ENCODE measurements at places on chromosomes 1 and 21. TPM values are rescaled to one million over a fixed set of nuclear protein-coding genes. Genes with fewer than 3 reads are reported as not detected.
A peak's percentile ranks its signal among the peaks of the same experiment; 100 is the strongest.

DNA sequence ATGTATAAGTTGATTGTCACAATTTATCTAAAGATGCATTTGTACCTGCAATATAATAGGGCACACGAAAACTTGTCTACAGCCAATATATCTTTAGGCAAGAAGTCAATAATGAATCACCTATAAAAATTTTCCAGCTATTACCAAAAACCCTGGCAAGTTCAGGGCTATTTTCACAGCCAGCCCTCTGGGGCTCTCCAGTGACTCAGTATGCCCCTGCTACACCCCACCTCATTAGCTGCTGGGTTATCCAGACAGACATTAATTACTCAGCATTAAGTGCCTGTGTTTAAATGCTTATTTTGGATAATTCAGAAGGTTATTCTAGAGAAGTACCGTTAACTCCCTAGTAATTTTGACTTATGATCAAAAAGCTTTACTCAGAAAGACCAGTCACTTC, 220.2 kb downstream of the TBX15 start:
- no peak for ATAC-seq

DNA sequence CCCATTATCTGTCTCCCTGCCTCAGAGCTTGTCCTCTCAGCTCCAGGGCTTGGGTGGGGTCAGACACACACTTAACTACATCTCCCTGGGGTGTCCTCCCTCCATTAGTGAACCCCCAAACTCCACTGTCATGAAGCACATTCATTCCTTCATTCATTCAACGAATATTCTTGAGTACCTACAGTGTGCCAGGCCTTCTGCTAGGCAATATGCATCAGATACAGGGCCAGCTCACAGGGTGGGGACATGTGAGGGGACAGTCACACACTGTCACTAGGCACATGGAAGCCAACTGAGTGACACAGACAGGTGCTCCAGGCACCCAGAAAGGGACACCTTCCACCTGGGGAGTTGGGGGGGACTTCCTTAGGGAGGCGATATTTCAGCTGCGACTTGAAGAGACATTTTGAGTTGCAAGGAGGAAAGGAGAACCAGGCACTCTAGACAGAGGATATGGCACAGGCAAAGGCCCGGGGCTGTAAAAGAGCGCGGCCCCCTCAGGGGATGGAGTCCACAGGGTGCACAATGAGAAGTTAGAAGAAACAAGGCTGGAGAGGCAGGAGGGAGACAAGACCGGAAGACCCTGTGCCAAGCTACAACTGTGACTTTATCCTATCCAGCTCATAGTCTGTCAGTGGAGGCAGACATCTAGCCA, 8.7 kb upstream of the S100A8 start:
- ATAC-seq: no peak

DNA sequence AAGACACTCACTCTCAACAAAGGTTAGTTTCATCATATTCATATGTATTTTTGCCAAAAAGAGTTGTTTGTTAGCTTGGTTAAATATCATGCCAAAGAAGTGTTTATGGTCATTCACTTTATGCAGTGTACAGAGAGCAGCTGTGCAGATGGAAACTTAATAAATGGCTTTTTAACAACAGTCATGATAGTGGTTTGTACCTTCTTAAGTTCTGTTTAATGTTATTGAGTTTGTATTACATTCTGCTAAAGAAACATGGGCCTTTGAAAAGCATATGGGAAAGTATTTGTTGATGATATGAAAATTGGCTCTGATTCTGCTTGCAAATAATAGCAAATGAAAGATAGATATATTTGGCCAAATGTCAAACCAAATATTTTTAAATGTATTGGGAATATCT, 607.3 kb downstream of the NCAM2 start:
- no peak for ATAC-seq

CYP4B1 gene
- 42.5 TPM for total RNA-seq

LCE3E gene
- not detected for total RNA-seq

- ATAC-seq: no peak
Observed at GRCh38 chr1:56017336-56017735, 562.0 kb downstream of the PLPP3 start.

GRCh38 chr21:17679002-17679600, 66.4 kb upstream of the BTG3 start:
- ATAC-seq: peak; percentile 68

CHIA gene
- not detected for total RNA-seq

ASTN1 gene
- total RNA-seq: 2.9 TPM

DNA sequence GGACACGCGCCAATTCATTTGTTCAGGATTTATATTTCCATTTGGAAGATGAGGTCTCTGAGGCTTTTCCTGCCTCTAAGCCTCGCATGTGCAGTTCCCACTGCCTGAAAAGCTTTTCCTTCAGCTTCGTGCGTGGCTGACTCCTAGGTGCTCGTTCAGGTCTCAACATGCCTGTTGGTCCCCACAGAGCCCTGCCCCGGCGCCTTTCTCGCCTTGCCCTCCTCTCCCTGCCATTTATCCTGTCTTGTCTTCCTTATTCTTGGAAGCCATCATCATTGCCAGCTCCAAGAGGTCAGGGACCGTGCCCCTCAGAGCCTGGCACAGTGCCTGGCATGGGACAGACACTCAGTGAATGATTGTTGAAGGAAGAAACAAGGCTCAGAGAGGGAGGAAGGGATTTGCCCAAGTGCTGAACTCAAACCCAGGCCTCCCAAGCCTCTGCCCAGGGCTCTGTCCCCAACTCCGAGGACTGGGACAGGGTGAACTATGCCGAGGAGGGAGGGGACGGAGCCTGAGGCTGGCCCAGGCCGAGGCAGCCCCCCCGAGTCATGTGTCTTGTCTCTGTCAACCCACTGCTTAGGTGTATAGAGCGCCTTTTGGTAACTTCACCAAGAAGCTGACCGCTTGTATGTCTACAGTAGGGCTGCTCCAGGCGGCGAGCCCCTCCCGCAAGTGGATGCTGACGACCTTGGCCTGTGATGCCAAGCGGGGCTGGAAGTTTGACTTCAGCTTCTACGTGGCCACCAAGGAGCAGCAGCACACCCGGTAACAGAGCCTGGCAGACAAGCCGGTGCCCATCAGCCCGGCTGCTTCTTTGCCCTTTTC, 47.3 kb downstream of the DISP3 start:
- ATAC-seq: no peak

GRCh38 chr1:160078512-160079195, 2.7 kb upstream of the KCNJ9 start:
- ATAC-seq: no peak

GRCh38 chr1:32247452-32247851, 430 bp downstream of the FAM167B start:
- peak; percentile 4 for ATAC-seq

- ATAC-seq: no peak
Observed at GRCh38 chr1:11391886-11392285, 87.1 kb upstream of the DISP3 start.

GRCh38 chr1:15627343-15627988, 10.2 kb downstream of the DDI2 start:
- no peak for ATAC-seq

DNA sequence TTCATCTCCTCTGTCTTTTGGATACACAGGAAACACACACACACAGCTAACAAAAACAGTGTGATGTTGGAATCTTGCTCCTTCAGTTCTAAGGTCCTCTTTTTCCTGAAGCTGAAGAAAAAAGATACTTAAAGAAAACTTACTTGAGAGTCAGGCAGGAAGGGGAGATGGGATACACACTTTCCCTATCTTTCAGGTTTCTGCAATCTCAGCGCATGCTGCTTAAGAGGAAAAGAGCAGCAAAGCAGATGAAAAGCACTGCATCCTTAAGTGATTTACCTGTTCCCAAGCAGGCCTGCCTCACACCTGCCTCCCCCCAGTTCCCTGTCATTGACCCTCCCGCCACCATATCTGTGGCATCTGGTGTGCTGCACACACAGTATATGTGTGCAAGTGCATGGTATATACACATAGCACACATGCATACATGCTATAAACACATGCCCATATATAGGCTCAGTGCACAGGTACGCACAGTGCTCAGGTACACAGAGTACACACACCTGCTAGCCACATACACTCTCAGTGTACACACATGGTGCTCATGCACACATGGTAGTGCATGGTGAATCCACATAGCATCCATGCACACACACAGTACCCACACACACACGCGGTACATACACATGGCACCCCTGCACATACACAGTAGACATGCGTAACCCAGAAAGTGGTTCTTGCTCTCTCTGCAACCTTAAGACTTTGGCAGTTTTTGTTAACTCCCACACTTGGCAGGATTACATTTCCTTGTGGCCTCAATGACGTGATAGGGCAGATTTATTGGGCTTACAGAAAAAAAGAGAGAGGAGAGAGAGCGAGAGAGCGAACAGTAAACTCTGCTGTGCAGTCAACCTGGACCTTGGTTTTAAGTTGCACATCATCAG, 166.9 kb downstream of the TOMM20 start:
- ATAC-seq: no peak

DNA sequence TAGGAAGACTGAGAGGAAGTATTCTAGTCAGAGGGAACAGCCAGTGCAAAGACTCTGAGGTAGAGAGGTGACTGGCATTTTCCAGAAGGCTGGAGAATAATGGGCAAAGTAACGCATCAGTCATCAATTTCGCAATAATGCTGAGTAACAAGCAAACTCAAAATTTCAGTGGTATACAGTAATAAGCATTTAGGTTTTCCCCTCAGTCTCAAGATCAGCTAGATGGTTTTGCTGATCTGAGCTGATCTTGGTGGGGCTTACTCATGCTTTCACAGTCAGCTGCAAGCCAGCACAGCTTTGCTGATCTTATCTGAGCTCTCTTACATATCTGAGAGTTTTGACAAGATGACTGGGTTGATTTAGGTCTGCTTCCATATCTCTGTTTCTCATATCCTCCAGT, 108.7 kb downstream of the TSEN15 start:
- ATAC-seq: no peak

DNA sequence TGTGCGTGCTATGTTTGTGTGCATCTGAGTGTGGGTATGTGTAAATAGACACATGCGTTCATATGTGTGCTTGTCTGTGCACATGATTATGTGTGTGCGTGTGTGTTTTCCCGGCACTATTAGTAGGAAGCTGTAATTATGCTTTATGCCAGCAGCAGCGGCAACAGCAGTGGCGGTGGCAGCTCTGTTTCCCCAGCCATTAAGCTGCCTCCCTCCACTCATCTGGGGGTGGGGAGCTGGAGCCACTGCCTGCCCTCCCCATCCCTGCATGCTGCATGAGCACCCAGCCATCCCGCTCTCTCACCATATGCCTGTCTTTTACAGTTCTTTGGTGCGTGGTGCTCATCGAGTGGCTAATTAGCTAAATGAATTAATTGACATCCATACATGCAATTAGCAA, 30.5 kb upstream of the ACOT11 start:
- ATAC-seq: no peak

UQCRHL gene
- total RNA-seq: 0.40 TPM

DNA sequence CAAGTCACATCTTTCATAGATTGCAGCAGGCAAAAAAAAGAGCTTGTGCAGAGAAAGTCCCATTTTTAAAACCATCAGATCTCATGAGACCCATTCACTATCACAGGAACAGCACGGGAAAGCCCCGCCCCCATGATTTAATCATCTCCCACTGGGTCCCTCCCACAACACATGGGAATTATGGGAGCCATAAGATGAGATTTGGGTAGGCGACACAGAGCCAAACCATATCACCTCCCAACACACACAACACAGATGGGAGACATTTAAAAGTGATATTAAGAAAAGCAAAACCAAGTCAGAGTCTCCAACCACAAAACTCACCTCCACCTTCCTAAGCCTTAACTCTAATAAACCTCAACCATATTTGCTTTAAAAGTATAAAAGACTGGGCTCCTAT, 61.5 kb upstream of the TIAM1 start:
- no peak for ATAC-seq

AIRE gene
- total RNA-seq: not detected

- no peak for ATAC-seq
Observed at GRCh38 chr1:77540501-77541161, 141.8 kb downstream of the ZZZ3 start.

- ATAC-seq: no peak
Observed at GRCh38 chr1:202593845-202594244, 116.4 kb downstream of the SYT2 start.

DNA sequence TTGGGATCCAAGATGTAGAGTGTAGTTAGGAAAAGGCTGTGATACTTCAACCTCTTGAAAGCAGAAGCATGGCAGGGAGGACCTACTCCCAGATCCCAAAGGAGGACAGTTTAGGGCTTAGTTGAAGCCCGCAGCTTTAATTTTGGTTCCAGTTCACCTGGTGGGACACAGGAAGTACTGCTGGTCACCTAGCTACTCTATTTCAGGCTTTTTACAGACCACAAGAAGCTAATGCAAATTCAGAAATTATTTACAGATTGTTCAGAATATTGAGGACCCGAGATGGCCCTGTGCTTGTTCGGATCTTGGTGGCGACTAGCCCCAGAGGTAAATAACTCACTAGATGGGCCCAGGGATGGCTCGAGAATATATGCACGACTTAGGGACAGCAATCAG, 6.4 kb upstream of the SMCP start:
- no peak for ATAC-seq

DNA sequence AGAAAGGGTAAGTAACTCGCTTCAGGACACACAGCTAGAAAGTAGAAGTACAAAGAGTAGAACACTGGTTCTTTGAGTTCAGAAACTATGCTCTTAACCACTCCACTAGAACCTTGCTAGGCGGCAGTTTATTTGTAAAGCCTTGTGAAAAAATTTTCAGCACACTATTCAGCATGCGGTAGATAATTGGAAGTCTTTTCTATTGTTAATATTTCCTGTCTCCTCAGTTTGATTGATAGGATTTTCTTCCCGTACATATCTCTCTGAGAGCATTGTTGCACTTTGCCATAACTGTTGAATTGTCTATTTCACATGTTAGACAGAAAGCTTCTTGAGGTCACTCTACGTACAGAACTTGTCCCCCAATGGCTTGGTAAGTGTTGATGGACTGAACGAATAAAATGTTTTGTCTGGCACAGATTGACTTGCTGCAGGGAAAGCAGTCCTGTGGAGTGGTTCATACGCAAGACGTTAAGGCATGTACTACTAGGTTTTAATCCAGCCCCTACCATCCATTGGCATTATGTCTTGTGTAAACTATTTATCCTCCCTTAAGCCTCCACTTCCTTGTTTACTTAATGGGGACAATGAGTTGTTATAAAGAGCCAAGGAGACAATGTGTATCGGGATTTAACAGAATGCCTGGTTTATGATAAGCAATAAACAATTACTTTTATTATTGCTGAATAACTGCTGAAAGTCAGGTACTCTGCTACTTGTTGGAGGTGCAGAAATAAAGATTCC, 35.8 kb downstream of the C1orf21 start:
- ATAC-seq: no peak

DNA sequence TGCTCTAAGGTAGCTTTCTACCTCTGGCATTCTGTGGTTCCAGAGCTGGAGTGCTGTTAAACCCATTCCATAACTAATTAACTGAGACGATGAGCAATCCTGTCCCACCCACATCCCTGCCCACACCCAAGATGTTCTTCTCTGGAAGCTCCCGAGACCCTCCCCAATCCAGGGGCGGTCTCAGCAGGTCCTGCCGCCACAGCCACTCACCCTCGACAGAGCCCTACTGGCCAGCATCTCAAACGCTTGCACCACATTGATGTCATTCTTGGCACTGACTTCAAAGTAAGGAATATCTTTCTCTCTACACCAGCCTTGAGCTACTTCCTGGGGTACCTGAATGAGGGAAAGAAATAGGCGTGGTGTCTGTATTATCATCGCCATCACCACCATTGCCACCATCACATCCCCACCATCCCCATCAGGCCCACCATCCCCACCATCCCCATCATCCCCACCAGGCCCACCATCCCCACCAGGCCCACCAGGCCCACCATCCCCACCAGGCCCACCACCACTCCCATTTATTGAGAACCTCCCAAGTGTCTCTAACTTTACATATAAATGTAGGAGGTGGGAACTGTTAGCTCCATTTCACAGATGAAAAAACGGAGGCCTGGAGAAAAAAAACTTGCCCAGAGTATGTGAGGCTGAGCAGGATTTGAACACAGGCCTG, 17.7 kb downstream of the RAB7B start:
- no peak for ATAC-seq

ERICH3 gene
- 0.13 TPM for total RNA-seq

Data from gastroesophageal sphincter (tissue), 4 donors.